ENCODE measurements at places on chromosomes 6 and 20.

DNA sequence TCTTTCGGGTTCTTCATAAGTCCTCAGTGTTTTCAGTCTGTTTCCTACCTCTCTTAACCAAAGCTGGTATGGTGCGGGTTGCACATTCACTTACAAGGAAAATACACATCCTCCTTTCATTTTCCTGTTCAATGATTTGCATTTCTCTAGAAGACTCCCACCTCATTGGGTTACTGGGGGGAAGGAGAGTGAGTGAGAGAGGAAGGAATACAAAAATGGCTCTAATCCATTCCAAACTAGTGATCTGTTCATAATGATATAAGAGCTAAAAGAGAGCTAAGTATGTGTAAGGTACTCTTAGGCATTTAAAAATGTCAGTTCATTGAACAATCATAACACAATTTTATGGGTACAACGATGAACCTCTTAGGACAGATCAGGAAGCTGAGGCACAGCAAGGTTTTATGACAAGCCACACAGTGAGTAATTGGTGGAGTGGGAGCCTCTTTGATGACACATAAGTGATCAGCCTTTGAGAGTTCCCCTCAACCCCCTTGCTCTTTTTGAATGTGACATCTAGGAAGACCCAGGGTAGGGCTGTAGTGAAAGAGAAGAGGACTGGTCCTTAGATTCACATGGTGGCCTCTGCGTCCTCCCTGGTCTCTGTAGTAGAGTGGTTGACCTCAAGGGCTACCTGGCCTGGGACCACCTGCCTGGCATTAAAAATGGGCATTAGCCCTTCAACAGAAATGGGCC is 328.4 kb upstream of the SOX4 start:
- DNase-seq: no peak

- no peak for DNase-seq
These were observed 43.9 kb upstream of the QKI start for GRCh38 chr6:163370464-163371117.

- peak; percentile 79 for DNase-seq
These were observed 10.8 kb downstream of the DDO start for GRCh38 chr6:110404607-110405006.

DNA sequence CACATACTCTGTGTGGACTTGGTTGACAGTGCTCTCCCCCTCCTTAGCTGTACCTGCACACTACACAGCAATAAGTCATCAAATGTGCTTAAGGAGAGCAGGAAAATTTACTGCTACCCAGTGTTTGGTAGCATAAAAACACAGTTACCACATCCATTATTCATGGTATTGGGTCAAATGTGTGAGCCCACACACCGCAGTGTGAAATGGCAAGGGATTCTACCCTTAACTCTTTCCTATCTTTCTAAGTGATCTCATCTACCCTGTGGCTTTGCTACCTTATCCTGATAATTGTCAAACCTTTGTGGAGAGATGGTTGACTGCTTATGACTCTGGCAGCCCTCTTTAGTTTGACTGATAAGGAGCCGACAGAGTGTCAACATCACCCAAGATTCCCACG is 47.6 kb downstream of the STX11 start:
- DNase-seq: no peak

GRCh38 chr20:63085151-63085861 is 78.5 kb upstream of the BHLHE23 start:
- no peak for DNase-seq

- DNase-seq: no peak
These were observed 92.4 kb upstream of the FOXO3 start for GRCh38 chr6:108468346-108468745.

DNA sequence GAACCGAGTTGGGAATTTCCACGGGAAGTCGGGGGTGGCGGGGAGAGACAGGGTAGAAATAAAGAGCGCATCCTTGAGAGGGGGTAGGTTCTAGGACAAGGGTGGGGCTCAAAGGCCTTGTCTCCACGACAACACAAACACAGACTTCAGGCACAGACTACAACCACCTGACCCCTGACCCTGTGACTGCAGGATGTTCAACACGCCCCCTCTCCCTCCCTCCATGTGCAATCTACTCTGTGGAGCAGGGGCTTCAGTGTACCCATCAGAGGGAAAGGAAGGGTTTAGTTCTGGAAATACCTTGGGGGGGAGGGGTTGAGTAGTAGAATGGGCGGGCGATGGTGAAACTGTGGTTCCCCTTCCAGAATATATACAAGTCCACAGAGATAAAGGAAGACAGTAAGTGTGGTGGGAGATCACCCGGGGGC is 651 bp upstream of the TAPBP start:
- DNase-seq: peak; percentile 91

GRCh38 chr6:46039646-46040045 is 24.0 kb upstream of the CLIC5 start:
- no peak for DNase-seq

GRCh38 chr6:40349123-40349900 is 237.9 kb downstream of the LRFN2 start:
- no peak for DNase-seq

GRCh38 chr6:141463237-141463977 is 669.3 kb upstream of the GJE1 start:
- DNase-seq: no peak

- DNase-seq: no peak
These were observed 9.9 kb upstream of the SCGN start for GRCh38 chr6:25641940-25642666.

GRCh38 chr20:63457737-63458136 is 14.7 kb downstream of the KCNQ2 start:
- peak; percentile 67 for DNase-seq

- DNase-seq: no peak
These were observed 79.8 kb downstream of the SULF2 start for GRCh38 chr20:47705497-47705856.

GRCh38 chr20:24084281-24084680 is 95.7 kb upstream of the GGTLC1 start:
- DNase-seq: no peak

DNA sequence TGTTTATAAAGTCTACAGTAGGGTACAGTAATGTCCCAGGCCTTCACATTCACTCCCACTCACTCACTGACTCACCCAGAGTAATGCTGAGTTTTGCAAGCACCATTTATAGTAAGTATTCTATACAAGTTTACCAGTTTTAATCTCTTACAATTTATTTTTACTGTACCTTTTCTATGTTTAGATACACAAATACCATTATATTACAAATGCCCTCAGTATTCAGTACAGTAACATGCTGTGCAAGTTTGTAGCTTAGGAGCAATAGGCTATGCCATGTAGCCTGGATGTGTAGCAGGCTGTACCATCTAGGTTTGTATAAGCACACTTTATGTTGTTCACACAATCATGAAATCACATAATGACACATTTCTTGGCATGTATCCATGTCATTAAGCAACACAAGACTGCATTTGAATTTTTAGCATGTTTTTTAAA is 673.6 kb downstream of the CD109 start:
- no peak for DNase-seq

GRCh38 chr6:140542863-140543262 is 1168.4 kb upstream of the CITED2 start:
- no peak for DNase-seq

- DNase-seq: no peak
These were observed 659.7 kb upstream of the FLRT3 start for GRCh38 chr20:14996883-14997672.

DNA sequence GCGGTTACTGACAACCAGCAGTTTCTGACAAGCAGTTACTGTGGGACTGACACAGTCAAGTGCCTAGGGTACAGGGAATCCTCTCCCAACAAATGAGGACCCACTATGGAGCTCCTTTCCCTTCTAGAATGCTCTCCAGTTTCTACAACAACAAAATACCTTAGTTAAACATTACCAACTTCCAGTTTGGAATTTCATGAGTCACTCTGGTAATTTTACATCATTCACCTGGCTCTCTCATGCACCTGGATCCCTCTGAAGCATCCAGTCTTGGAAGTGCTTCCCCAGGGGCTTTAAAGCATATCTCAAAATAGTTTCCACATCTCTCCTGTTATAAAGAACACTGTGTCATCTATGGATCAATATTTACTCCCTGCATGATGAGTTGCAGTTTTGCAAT is 286.7 kb upstream of the SPTLC3 start:
- no peak for DNase-seq

DNA sequence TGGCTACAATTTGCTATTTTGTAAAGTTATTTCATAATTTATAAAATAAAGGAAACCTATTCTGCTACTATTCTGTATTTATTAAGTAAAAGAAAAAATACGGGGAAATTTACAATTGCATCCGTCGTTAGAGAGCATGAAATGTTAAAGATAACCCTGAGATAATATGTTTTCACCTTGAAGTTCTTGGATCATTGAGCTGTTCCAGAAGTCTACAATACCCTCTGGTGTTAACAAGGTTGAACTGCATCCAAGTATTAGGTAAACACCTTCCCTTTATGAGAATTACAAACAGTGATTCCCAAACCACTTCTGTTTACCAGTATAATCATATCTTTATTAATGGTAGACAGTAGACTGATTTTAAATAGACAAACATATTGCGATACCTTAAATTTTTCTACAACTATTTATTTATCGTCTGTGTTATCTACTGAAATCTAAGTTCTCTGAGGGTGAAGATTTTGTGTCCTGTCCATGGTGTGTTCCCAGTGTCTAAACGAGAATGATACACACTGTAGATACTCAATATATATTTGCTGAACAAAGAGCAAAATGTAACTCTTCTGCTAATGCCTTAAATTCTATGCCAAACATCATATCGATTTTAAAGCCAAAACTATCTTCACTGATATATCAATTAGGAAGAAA is 28.2 kb downstream of the TBC1D32 start:
- peak; percentile 22 for DNase-seq

- no peak for DNase-seq
These were observed 181.4 kb downstream of the AKAP7 start for GRCh38 chr6:131316654-131317053.

DNA sequence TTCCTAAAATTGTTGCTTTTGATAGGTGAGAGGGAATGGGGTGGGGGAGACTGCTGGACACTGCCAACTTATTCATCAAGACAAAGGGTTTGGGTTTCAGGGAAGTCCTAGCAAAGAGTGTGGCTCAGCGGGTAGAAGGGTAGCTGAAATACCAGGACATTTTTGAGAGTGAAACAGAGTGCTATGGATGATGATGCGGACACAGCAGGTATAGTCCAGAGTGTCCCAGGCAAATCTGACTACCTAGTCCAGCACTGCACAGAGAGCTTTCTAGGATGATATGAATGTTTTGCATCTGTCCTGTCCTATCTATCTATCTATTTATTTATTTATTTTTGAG is 154.3 kb downstream of the BCAS1 start:
- DNase-seq: no peak

DNA sequence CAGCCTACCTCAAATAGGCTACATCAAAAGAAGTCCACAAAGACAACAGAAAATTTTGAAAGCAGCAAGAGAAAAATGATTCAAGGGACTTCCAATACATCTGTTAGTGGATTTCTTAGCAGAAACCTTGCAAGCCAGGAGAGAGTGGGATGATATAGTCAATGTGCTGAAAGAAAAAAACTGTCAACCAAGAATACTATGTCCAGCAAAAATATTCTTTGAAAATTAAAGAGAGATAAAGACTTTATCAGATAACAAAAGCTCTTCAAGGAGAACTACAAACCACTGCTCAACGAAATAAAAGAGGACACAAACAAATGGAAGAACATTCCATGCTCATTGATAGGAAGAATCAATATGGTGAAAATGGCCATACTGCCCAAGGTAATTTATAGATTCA is 34.0 kb downstream of the MCHR2 start:
- DNase-seq: no peak

- no peak for DNase-seq
These were observed 28.8 kb downstream of the FERMT1 start for GRCh38 chr20:6094063-6094462.

DNA sequence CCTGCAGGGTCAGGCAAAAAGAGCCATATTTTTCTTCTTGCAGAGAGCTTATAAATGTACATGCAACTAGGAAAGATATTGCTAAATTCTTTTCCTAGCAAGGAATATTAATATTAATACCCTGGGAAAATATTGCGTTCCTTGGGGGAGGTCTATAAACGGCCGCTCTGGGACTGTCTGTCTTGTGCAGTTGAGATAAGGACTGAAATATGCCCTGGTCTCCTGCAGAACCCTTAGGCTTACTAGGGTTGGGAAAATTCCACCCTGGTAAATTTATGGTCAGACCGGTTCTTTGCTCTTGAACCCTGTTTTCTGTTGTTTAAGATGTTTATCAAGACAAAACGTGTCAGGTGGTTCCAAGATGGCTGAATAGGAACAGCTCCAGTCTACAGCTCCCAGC is 121.3 kb upstream of the CARMIL1 start:
- no peak for DNase-seq

DNA sequence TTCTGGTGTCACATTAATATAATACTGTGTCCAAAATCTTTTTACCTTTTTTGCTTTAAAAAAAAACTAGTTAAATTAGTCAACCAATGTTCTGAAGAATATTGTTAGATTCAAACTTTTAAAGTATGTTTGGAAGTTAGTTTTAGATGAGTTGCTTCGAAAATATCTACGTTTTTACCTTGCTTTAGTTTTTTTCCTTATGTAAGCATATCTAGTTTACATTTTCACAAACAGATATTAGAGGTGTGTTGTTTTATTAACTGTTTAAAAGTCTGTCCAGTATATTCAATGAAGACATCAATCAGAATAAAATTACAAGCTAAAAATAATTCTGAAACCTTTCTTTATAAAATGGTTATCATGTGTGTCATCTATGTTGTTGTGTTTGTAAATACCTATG is 375.0 kb upstream of the BTBD3 start:
- DNase-seq: no peak

DNA sequence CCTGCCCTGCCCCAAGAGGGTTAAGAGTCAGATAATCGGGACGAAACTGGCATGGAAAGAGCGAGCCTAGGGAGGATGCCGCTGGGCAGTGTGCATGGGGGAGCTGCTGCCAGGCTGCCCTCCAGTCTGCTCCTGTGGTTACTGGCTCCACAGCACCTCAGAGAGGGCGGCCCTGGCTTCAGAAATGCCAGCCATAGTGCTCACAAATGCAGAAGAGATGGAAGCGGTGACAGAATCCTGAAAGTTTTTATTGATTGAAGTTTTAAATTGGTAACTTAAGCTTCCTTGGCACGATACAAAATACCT is 57.9 kb downstream of the VAPB start:
- DNase-seq: no peak

DNA sequence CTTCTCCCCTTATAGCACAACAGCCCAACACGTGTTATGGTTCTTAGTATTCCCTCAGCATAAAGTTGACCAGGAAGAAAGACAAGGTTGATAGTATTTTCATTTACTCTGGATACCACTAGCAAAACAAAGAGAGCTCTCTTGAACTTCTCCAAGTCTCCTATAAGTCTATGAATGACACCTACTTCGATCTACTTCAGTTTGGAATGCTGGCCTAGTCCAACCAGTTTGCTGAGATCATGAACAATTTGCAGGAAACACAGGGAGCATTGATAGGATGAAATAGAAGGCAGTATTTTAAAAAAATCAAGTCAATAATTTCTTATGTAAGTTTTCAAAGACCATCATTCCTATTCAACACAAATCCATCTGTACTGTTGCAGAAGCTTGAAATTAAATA is 93.6 kb downstream of the GJA10 start:
- no peak for DNase-seq
